ENCODE measurements at places on chromosomes 6 and 20.
A peak's percentile ranks its signal among the peaks of the same experiment; 100 is the strongest.

- no peak for DNase-seq
These were observed 38.7 kb downstream of the RPS12 start for GRCh38 chr6:132853059-132853458.

DNA sequence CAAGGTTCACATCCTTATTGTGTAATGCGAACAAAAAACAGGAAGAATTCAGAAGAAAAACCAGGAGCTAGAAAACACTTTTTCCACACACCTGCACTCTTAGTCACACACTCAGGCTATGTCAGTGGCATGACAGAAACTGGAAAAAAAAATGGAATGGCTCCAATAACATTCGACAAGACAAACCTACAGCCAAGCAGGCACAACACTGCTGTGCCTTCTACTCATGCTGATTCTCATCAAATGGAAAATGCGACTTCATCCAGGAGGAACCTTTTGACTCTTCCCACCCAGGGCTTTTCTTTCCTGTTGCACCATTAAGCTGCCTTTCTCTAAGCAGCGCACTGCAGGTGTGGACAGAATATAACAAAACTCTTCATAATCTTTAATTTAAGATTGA, 163.2 kb upstream of the BTBD3 start:
- DNase-seq, result peak; percentile 81

DNA sequence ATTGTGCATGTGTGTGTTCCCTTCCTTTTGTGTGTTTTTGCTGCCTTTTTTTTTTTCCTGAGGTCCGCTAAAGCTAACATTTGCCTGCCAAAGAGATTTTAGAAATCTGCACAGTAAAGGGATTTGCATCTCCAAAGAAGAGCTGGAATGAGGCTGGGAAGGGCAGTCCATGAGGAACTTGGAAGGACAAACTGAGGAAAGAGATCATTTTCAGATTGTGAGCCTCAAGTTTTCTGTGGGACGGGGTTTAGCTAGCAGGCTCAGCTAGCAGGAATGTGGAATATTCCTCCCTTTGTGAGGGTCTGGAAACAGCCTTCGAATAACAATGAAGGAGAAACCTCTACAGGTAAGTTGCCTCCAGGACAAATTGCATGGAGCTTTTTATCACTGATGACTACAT, 3.8 kb downstream of the INSM1 start:
- no peak for DNase-seq

DNA sequence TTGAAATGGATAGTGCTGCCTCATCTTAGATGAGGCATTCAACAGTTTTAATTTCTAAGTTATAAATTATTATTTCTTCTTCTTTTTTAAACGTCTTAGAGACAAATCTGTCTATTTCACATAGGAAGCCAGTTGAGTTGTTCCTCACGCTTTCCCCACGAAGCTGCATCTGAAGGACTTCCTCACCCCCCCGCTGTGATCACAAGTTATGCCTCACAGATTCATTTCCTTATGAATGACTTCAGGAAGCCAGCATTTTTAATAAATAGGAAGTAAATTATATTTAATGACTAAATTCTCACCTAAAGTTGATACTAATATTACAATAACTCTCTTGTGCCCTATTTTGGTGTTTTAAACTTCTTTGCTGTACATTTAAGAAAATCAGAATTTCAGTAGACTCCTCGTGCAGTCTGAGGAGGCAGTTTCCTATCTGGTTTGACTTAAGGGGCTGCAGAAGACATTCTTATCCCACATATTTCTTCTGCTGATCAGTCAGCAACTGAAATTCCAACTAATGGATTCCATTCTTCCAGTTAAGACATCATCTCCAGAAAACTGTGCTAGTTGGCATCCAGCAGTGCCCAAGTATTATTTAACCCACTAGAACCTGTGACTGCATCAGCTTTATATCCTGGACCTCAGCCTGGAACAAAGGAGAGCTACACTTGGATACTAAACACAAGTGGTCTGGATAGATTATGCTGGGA, 182.7 kb upstream of the CCN2 start:
- DNase-seq, result no peak

- DNase-seq, result no peak
These were observed 33.1 kb downstream of the E2F3 start for GRCh38 chr6:20434766-20435165.

- peak; percentile 91 for DNase-seq
These were observed 170.4 kb downstream of the PHF3 start for GRCh38 chr6:63805808-63806572.

GRCh38 chr6:52138284-52138683, 47.9 kb upstream of the IL17A start:
- no peak for DNase-seq

DNA sequence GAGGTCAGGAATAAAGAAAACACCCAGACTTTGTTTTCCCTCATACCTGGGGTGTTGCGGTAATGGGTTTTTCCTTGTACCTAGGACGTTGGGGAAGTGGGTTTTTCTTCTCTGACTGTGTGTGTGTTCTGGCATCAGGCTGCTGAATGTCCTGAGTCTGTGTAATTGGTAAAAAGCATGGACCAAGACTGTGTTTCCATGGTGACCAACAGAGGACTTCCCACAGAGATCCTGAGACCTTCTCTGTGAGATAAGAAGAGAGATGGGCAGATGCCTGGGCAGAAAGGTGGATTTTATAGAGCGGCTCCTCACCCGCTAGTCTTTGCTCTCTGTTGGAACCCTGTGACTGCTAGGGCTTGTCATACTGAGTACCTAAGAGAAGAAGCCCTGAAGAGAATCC, 135.4 kb upstream of the GGTLC1 start:
- DNase-seq, result no peak

DNA sequence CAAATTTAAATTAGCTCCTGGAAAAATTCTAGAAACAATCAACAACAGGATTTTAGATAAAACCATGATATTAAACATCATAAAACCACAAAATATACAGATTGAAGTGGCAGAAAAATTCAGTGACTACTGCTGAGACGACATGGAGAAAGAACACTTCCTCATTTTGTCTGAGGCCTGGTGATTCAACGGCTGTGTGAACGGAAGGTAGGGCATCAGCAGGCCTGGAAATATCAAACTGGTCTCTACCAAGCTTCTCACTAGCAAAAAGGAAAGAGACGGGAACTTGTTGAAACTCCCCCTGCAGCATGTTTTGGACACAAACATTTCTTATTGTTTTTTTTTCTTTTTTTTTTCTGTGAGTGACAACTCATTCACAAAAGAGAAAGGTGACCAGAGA, 58.0 kb upstream of the AHI1 start:
- no peak for DNase-seq

DNA sequence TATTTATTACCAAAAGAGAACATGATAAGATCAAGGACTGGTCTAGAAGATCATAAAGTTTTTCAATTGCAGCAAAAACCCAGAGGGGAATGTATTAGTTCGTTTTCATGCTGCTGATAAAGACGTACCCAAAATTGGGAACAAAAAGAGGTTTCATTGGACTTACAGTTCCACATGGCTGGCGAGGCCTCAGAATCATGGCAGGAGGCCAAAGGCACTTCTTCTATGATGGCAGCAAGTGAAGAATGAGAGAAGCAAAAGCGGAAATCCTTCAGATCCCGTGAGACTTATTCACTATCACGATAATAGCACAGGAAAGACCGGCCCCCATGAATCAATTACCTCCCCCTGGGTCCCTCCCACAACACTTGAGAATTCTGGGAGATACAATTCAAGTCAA, 57.7 kb upstream of the HIVEP2 start:
- DNase-seq, result no peak

GRCh38 chr6:37618916-37619590, 78.6 kb downstream of the MDGA1 start:
- no peak for DNase-seq

GRCh38 chr6:34460796-34461507, 4.9 kb upstream of the PACSIN1 start:
- peak; percentile 43 for DNase-seq

- no peak for DNase-seq
These were observed 52.1 kb downstream of the HNF4A start for GRCh38 chr20:44407402-44408184.

DNA sequence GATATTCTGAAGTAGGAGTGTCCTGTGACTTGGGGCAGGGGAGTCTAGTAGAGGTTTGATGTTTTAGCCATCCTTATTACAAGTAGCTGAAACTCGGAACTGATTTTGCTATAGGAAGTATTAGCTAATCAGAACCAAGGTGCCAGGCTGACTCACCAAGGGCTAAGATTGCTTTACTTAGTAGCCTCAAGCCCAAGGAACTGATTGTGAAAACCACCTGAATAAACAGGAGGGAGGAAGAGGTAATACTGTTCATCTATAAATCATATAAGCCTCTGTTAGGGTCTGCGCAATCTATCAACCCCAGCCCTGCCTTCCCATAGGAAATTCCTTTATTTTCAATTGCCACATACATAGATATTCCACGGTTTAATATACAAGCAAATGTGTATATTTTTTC, 54.4 kb downstream of the GNAS start:
- no peak for DNase-seq

- no peak for DNase-seq
These were observed 53.2 kb downstream of the IRF4 start for GRCh38 chr6:444653-445275.

DNA sequence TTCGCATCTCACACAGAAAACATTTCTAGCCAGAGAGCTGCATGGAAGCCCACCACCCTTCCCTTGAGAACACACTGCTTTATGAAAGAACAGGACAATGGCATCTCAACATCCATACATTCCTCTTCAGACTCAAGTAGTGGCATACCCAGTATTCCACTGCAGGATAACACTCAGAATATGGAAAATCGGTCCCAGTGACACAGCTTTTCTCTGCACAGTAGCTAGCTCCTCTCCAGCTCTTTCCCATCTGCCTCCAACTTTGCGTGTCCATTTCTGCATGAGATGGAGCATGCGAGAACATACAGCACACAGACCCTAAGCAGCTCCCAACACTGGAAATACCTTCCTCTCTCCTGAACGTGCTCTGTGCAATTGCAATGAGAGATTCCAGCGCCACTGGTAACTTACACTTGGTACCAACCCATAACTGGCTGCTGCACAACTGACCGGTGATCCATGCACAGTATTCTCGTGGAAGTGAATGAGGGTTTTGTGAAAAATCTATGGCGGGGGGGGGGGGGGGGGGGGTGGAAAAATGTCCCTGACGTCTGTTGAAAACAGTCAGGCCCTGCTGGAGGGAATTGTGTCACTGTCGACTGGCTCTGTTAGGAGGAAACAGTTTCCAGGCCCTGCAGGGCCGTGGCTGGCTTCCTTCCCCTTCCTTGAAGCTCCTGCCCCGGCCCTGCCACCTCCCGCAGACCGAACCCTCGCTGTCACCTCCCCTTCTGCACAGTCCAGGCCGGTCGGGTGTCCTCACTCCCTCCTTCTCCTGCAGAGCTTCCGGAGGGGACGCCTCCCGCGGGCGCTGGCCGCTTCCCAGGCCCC, 265.9 kb upstream of the QKI start:
- DNase-seq, result no peak

GRCh38 chr6:82954356-82954755, 111.3 kb downstream of the UBE3D start:
- DNase-seq, result no peak

GRCh38 chr6:108406943-108407342, 112.1 kb downstream of the AFG1L start:
- DNase-seq, result no peak

DNA sequence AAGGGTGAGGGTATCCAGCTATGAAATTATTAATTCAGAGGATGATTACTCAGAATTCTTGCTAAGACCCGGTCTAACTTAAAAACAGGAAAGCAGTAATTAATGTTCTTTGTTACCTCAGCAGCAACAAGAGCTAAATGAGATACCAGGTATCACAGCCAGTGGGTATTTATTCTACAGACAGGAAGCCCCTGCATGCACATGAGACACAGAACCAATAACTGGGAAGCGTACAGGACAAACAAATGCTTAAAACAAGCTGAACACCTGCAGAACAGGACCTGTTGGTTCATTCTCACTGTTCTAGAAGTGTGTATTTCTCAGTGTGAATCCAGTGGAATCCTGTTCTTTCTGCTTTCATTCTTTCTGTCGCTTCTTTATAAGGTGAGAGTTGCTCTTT, 30.9 kb downstream of the SCML4 start:
- peak; percentile 24 for DNase-seq

DNA sequence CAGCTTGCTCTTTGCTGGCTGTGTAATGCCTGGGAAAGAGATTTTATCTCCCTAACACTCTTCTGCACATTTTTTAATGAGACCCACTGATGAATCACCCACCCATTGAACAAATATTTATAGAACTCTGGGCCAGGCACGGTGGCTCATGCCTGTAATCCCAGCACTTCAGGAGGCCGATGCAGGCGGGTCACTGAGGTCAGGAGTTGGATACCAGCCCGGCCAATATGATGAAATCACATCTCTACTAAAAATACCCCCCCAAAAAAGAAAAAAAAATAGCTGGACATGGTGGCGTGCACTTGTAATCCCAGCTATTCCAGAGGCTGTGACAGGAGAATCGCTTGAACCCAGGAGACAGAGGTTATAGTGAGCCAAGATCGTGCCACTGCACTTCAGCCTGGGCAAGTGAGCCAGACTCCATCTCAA, 82.1 kb upstream of the SIRPA start:
- DNase-seq, result no peak

- DNase-seq, result no peak
These were observed 152.8 kb downstream of the TMEM200A start for GRCh38 chr6:130518588-130518987.

DNA sequence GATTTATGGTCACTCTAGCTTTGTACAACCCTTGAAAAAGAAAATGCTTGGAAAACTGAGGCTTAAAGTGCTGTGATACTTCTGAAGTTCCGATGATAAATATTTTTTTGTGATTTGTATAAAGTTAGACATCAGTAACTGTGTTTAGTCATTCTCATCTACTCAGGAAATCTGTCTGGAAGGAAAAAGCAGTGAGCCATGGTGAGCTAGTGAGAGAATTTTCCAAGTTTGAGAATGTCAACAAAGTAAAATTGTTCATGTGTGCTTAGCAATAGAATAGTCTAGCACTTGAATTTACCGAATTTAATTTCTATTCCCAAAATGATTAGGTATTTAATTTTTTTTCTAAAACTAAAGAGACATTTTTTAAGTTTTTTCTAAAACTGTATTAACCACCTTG, 41.3 kb upstream of the PLCB4 start:
- no peak for DNase-seq

- DNase-seq, result no peak
These were observed 71.3 kb upstream of the EYA4 start for GRCh38 chr6:133169901-133170300.

GRCh38 chr6:2979819-2980464, 8.6 kb upstream of the SERPINB6 start:
- DNase-seq, result peak; percentile 23

GRCh38 chr20:63808964-63809674, 21.9 kb downstream of the ZBTB46 start:
- DNase-seq, result peak; percentile 54

GRCh38 chr20:33667245-33667675, 517 bp downstream of the ACTL10 start:
- peak; percentile 85 for DNase-seq

GRCh38 chr6:24126586-24127192, 674 bp downstream of the NRSN1 start:
- peak; percentile 61 for DNase-seq
